Amygdala (tissue), 56 donors: ENCODE measurements at places on chromosomes 11 and 22.
A peak's percentile ranks its signal among the peaks of the same experiment; 100 is the strongest.

DNA sequence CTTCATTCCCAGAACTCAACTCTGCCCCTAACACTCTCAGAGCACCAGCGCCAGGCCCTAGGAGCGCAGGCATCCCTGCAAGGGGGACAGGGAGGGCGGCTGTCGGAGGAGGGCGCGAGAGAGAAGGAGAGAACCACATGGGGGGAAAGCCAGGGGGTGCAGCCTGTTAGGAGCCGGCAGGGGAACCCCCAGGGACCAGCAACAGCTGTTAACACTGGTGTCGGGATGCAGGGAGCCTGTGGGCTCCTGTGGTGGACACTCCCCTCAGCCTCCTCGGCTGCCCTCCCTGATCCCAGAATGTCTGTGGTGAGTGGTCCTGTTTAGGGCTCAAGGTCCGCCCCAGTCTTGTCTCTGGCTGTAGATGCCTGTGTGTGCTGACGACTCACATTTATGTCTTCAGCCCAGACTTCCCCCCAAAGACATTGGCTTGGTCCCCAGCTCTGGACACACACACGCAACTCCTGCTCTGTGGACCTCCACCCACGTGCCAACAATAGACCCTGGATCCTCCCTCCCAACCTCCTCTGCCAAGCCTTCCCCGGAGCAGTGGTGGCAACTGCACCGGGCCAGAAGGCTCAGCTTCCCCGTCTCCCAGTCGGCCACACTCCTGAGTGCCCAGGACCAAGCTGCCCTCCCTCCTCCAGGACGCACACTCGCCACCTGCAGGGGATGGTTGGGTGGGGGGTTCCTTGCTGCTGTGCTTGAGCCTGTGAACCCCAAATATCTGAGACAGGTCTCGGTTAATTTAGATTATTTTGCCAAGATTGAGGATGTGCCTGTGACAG lies 817 bp upstream of the IFITM5 start:
- DNase-seq, result no peak

- no peak for DNase-seq
Measured at GRCh38 chr11:75450826-75451821, 18.1 kb upstream of the KLHL35 start.

GRCh38 chr11:113085446-113085845 lies 124.2 kb downstream of the NCAM1 start:
- DNase-seq, result no peak

GRCh38 chr11:4882543-4882942 lies 843 bp downstream of the OR51T1 start:
- no peak for DNase-seq

DNA sequence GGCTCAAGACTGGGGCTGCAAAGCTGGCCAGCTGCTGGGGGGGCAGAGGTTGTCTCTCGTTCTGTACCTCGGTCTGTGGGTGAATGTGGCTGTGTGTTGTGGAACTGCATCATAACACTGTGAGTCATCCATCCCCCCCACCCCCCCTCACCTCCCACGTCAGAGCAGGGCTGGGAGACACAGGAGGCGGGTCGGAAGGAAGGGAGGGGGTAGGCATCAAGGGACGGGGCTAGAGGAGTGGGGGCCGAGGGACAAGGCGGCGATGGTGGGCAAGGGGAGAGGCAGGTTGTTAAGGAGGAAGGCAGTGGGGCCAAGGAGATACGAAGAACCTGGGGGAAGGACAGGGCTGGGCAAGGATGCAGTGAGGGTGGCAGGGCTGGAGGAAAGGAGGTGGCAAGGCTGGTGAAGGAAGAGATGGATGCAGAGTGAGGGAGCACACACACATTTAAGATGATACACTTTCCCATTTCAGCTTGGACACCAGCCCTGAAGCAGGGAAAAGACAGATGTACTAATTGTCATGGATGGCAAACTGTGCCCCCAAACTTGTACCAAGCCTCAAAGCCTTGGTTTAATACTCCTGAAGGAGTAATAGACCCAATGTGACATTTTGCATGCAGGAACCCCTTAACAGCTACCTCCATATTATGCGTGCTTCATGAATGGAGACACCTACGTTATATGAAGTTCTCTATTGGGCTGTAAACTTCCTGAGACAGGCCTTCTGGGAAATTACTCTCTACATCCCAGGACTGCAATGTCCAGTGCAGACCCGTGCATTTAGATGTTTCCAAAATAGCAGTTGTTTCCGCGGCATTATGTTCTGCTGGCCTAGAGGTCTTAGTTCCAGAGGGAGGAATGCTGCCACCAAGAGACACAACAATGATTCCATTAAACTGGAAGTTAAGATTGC lies at the start of gene YPEL4:
Gene YPEL4 (minus strand): TSS at position 87 of the 913 bp plus-strand sequence. CDS start 2,805 bp downstream, outside the sequence.
- peak; percentile 69 for DNase-seq

DNA sequence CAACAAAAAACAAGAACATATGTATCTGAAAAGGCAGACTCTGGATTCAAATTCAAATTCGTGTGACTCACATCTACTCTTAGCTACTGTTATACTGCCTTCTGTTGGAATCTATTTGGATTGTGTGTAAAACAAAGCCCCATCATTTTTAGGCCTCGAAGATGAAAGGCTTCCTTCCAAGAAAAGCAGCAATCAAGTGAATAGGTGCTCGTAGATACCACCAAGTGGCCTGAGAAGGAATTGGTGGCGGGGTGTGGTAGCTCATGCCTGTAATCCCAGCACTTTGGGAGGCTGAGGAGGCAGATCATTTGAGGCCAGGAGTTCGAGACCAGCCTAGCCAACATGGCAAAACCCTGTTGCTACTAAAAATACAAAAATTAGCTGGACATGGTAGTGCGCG lies 4.2 kb downstream of the GRAMD1B start:
- no peak for DNase-seq

DNA sequence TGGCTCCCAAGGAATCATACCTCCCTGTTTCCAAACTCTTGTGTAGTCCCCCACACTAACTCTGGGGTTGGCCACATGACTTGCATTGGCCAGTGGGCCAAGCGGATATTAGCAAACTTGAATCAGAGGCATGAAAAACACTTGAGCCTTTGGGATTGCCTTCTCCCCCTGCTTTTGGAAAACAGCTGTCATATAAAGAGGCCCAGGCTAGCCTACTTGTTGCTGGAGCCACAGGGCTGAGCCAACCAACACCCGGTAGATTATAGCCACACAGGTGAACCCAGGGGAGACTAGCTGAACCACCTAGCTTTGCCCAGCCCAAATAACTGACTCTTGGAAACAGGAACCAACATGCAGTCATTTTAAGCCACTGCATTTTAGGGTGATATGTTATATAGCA lies 354.8 kb downstream of the TENM4 start:
- no peak for DNase-seq

- DNase-seq, result no peak
Measured at GRCh38 chr11:28963187-28963586, 855.0 kb downstream of the METTL15 start.

DNA sequence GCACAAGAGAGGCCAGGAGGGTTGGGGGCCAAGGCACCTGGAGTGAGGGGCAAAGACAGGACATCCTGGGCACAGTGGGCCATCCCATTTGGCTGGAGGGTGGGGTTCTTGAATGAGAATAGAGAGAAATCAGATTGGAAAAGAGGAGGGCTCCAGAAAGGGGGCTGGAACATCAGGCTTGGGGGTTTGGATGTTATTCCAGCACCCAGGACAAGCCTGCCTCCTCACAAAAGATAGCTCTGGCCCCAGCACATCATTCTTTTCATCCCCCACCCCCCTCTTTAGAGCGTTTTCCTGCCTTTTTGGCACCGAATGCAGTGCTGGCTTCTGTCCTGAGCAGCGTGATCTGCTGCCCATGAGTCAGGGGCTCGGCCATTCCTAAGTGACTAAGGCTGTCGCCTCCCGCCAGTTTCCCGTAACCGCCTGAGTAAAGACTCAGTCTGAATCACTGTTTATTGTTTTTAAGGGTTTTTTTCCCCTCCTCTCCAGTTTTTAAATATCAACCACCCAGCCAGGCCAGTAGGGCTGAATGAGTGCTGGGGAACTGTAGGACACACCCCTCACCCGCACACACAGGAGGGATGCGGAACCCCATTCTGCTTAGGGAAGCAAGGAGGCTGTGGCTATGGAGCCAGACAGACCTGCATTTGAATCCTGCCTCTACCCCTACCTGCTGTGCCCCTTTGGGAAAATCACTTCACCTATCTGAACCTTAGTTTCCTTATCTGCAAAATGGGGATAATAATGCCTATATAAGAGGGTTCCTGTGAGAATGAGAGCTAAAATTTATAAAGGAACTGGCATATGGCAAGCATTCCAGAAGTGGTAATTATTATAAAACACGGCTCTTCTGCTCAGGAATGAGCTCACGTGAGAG lies 32.4 kb upstream of the NAV2 start:
- peak; percentile 31 for DNase-seq

- no peak for DNase-seq
Measured at GRCh38 chr11:45144126-45145082, 2.0 kb upstream of the PRDM11 start.

- no peak for DNase-seq
Measured at GRCh38 chr11:61602775-61603569, 22.1 kb upstream of the SYT7 start.

DNA sequence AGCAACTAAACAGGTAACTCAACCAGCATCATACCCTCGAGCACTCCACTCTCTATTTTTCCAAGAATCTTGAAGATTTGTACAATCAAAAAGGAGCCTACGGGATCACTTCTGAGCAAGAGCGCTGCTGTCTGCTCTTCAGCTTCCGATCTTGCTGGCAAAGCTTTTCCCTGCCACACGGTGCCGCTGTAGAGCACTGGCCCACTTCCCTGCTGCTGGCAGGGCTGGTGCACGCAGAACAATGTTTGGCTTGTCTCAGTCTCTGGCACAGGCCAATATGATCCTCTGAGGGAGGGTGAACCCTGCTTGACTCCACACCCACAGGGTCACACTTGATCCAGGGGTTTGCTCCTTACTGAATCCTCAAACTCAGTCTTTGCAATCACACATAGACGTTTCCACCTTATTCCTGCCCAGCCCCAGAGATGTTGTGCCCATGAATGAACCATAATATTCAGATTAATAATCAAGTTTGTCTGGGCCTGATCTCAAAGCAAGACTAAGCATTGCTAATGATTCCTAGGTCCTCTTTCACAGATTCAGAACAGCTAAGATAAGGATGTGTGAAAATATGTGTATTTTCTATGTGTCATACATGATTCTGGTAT lies 536.6 kb downstream of the SOX6 start:
- DNase-seq, result peak; percentile 63

- DNase-seq, result no peak
Measured at GRCh38 chr11:26896719-26897118, 97.2 kb upstream of the FIBIN start.

DNA sequence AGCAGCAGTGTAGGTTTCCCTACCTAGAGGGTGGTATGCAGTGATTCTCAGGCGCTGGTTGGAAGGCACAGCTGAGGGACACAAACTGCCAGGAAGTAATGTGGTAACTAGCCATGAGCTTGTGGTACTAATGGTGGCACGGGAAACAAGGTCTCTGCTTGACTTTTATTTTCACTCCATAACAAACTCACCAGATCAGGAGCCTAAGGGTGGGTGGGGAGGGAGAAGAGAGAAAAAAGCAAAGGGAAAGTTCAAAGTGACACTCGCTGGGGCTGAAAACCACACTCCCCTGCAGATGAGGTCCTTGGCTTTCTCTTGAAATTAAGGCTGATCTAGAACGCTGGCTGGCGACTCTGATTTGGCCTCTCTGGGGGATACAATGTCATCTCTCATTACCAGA lies 22.0 kb downstream of the TRAF6 start:
- DNase-seq, result no peak

DNA sequence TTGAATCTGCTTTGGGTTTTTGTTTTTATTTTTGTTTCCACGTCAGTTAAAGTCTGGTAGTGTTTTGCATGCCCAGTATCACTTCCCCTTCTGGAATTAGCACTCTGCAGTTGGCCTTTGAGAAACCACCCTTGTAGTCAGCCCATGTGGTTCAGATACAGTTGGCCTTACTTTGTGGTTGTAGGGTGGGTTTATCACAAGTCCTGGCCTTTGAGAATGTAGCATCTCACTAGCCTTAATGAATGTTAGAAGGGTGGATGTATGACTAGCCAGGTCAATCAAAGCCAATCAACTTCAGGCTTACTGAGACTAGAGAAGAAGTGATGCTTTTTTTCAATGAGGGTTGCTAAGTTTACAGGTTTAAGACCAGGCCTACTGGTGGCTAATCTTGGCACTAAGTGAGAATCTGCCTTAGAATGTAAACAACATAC lies 19.8 kb downstream of the ARL14EP start:
- no peak for DNase-seq

- DNase-seq, result no peak
Measured at GRCh38 chr22:44129619-44129976, 51.1 kb upstream of the PARVG start.

DNA sequence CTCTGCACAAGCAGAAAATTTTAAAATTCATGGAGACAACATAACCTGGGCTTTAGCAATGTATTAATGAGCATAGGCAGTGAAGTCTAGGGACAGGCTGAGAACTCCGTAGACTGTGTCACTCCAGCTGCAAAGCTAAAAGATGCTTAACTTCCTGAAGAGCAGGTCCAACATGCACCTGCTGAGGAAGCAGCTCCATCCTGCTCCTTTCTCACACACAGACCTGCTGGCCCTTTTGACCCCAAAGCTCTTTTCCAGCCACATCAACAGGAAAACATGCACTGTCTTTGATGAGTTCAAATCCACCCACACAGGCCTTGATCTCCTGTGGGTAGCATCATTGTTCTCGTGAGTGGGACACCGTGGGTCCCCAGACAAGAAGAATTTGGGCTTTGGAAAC lies 36.0 kb downstream of the SYN3 start:
- DNase-seq, result no peak

DNA sequence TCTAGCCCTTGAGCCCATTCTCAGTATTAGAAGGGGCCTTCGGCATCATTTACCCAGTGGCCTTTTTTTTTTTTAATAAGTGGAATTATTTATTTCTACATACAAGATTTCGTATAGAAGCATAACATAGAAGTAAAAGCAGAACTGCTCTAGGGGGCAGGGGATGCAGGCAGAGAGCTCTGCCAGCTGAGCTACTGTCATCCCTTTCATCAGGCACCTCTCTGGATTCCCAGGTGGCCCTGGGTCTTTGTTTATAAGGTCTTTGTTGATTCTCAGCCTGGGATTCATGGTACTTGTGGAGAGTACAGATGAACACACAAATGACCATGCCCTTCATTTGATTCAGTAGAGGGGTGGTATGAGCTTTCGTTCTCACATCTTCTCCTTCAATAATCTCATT lies 66.4 kb downstream of the GAB2 start:
- DNase-seq, result no peak

DNA sequence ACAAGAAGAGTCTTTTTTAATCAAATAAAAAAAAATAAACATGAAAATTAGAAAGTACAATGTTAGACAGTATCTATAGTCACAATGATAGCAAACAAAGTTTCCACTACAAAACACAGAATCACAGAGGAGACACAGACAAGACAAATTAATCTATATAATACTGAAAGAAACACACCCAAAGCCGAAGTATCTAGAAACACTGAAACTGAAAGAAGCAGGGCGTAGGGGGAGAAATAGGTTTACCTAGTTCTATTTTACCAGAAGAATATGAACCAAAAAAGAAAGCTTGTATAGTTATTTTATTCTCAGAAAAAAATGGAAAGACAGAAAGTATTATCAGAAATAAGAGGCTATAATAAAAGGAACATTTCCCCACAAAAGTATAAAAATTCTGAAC lies 27.1 kb upstream of the NUP50 start:
- no peak for DNase-seq
